ENCODE measurements at places on chromosomes 11 and 22.

GRCh38 chr22:22019659-22020424, 37.3 kb upstream of the TOP3B start:
- DNase-seq: no peak

DNA sequence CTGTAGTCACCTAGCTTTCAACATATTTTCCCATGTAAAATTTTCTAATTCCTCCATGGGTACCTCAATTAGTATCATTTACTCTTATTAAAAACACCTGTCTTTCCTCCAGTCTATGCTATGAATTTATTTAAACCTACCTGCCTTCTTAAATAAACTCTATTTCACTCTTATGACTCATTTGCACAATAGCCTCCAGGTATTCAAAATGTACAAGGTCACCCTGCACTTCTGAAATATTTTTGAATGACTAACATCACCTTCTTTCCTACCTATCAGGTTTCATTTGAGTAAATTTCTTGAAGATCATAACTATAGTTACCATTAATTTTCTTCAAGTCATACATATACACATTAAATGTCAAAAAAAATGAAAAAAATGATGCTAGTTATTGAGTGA, 939.7 kb downstream of the DLG2 start:
- DNase-seq: no peak

DNA sequence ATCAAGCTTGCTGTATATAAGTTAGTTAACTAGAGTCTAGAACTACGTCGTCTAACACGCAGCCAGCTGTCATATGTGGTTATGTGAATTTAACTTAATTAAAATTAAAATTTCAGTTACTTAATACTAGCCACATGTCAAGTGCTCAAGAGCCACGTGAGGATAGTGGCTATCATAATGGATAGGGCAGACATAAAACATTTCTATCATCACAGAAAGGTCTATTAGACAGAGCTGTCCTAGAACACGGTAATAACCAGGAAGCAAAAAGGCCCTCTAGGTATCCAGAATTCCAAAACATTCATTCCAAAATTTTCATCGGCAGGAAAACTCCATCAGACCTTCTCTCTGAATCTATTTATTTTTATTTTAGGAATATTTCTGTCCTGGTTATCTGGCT, 123.9 kb downstream of the RBFOX2 start:
- no peak for DNase-seq

DNA sequence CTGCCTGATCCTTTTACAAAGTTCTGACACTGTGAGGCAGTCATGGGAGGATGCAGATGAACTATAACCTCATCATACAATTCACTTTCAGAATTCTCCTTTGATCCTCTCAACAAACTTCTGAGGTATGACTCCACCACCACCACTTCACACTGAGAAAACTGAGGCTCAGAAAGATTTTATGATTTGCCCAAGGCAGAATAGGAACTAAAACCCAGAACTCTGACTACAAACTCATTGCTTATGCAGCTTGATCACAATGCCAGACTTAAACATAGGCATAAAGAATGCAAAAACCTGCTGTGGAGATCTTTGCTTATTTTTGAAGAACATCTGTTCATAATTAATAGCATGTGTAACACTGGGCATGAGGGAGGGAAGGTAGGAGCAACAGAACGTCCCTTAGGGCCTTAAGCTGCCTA, 20.4 kb downstream of the FAM168A start:
- no peak for DNase-seq

- DNase-seq: no peak
Measured at GRCh38 chr11:134727204-134727603, 315.2 kb upstream of the B3GAT1 start.

DNA sequence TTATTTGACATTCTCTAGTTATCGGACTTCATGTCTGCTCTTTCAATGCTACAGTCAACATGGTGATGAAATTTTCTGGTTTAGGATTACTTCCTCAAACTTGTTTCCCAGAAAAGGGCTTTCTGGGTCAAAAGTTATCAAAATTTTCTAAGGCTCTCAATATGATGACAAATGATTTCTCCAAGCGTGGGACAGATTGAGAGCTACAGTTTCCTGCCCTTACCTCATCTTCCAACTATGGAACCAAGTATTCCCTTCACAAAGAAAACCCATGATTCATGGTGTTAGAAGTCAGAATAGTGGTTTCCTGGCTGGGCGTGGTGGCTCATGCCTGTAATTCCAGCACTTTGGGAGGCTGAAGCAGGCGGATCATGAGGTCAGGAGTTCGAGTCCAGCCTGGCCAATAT, 17.8 kb downstream of the MYO18B start:
- DNase-seq: peak; percentile 95

GRCh38 chr22:42961810-42962209, 53.1 kb downstream of the PACSIN2 start:
- peak; percentile 43 for DNase-seq

GRCh38 chr11:98829971-98830370, 190.8 kb upstream of the CNTN5 start:
- DNase-seq: no peak
